ENCODE measurements at places on chromosomes 7 and 10. TPM values are rescaled to one million over a fixed set of nuclear protein-coding genes. Genes with fewer than 3 reads are reported as not detected.
A peak's percentile ranks its signal among the peaks of the same experiment; 100 is the strongest.

Gene UNCX
- not detected for total RNA-seq

Gene EBLN1
- not detected for total RNA-seq

Gene NOS3
- total RNA-seq = 10.8 TPM

- peaks cover 37% of the 10 kb centered on the region for H3K36me3 ChIP-seq
- H3K27me3 ChIP-seq = no peaks in the 10 kb centered on the region
- H3K4me3 ChIP-seq = no peak overlapping the region
- H3K4me1 ChIP-seq = peaks cover 20% of the 10 kb centered on the region
- peak; percentile 59 for DNase-seq
Observed at GRCh38 chr10:32459051-32459698, 13.2 kb downstream of the CCDC7 start.

DNA sequence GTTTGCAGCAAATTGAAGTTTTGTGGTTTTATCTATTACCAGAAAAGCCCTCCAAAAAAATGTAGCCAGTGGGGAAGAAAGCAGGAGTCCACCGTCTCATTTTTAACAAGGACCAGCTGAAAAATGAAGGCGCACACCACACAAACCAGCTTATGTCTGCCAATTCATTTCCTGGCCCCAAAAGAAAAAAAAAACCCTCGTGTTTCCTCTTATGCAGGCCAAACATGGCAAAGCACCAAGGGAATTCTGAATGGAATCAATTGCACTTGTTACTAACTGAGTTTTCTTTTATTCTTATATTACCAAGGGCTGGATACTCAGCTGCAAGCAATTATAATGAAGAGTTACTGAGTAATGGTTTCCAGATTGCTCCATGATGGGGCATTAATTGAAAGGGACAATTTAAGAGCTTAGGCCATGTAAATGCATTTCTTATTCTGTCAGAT, 428.3 kb upstream of the NPVF start:
- no peaks in the 10 kb centered on the region for H3K36me3 ChIP-seq
- no peak overlapping the region for H3K27ac ChIP-seq
- DNase-seq = no peak
- peaks cover 23% of the 10 kb centered on the region for H3K27me3 ChIP-seq

GRCh38 chr10:60737242-60737641, 41.0 kb upstream of the CDK1 start:
- peaks cover 29% of the 10 kb centered on the region for H3K27me3 ChIP-seq
- H3K4me1 ChIP-seq = peaks cover 5% of the 10 kb centered on the region
- no peaks in the 10 kb centered on the region for H3K36me3 ChIP-seq

DNA sequence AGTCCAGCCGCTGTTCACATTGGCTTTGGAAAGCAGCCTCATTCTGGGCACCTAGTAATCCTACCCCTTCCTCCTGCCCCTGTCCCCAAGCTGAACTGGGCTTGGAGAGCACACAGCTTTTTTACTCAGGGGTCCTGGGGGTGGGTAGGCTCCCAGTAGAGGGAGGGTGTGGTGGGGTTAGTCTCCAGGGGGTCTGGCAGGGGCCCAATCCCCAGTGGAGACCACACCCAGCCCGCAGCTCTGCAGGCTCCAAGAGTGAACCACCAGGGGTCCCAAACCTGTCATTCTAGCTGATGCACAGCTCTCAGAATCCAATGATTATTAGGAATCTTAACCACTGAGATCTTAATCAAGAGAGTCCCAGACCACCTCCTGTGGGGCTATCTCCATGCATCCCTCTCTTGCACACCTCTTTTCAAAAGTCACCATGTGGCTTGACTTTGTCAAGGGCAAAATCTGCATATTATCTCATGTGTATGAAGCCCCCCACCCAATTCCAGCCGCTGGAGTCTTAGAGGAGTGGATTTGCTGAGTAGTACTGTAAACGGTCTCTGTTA, 2.7 kb downstream of the HOXA11 start:
- no peak overlapping the region for H3K4me3 ChIP-seq
- H3K4me1 ChIP-seq = peaks cover 20% of the 10 kb centered on the region
- no peak for DNase-seq
- peaks cover 86% of the 10 kb centered on the region for H3K27me3 ChIP-seq
- H3K36me3 ChIP-seq = no peaks in the 10 kb centered on the region
- no peak overlapping the region for H3K27ac ChIP-seq

GRCh38 chr10:110366635-110367034, 61.9 kb upstream of the SMNDC1 start:
- H3K4me1 ChIP-seq = peaks cover 70% of the 10 kb centered on the region
- no peak overlapping the region for H3K4me3 ChIP-seq
- DNase-seq = no peak
- no peaks in the 10 kb centered on the region for H3K27me3 ChIP-seq
- peak overlapping the region; percentile 64 for H3K27ac ChIP-seq
- peaks cover 4% of the 10 kb centered on the region for H3K36me3 ChIP-seq

- H3K27ac ChIP-seq = no peak overlapping the region
- H3K4me3 ChIP-seq = no peak overlapping the region
- H3K4me1 ChIP-seq = peaks cover 42% of the 10 kb centered on the region
Observed at GRCh38 chr10:70328967-70329366, 45.2 kb upstream of the NPFFR1 start.

DNA sequence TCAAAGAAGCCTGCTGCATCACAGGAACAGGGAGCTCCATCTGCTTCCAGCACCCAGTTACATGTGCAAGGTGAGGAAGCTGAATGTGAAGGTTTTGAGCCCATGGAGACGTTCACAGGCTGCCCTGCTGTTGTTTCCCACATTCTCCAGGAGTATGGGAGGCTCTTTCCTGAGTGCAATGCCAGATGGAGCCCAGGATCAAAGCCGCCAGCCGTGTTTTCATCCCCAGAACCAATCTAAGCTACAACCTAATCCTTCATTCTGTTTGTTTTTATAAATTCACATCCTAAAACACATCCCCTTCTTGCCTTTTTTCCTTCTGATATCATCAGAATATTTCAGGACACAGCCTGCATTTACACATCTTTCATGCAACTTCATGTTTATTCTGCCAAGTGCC, 98.9 kb upstream of the PRR15 start:
- H3K27ac ChIP-seq = no peak overlapping the region
- H3K4me3 ChIP-seq = no peak overlapping the region
- no peaks in the 10 kb centered on the region for H3K36me3 ChIP-seq
- H3K27me3 ChIP-seq = no peaks in the 10 kb centered on the region

DNA sequence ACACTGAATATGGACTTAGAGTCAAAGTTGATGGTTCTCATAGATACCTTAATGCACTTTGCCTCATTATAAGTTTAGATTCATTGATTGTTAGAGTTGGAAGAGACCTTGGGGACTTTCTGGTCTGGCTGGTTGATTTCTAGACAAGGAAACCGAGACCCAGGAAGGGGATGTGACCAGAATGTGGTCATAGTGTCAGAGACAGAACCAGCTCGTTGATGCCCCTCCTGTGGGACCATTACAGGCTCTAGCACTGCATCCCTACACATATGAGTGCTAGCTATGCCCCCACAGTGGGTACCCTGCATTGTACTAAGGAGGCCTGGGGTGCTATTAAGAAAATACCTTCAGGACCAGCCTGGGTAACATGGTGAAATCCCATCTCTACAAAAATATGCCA, 306.6 kb downstream of the CAMK1D start:
- no peak overlapping the region for H3K4me3 ChIP-seq
- peaks cover 6% of the 10 kb centered on the region for H3K36me3 ChIP-seq
- peaks cover 2% of the 10 kb centered on the region for H3K27me3 ChIP-seq
- no peak overlapping the region for H3K27ac ChIP-seq
- peak; percentile 50 for DNase-seq

GRCh38 chr7:135160098-135160857, 10.2 kb downstream of the CYREN start:
- no peak for DNase-seq
- H3K27ac ChIP-seq = peak overlapping the region; percentile 88
- peak overlapping the region; percentile 33 for H3K4me3 ChIP-seq
- peaks cover 89% of the 10 kb centered on the region for H3K36me3 ChIP-seq
- H3K4me1 ChIP-seq = peaks cover 31% of the 10 kb centered on the region

- H3K4me3 ChIP-seq = no peak overlapping the region
- peaks cover 48% of the 10 kb centered on the region for H3K4me1 ChIP-seq
- H3K27me3 ChIP-seq = no peaks in the 10 kb centered on the region
- H3K27ac ChIP-seq = no peak overlapping the region
- no peak for DNase-seq
Observed at GRCh38 chr10:31004611-31005193, 27.0 kb downstream of the ZNF438 start.

DNA sequence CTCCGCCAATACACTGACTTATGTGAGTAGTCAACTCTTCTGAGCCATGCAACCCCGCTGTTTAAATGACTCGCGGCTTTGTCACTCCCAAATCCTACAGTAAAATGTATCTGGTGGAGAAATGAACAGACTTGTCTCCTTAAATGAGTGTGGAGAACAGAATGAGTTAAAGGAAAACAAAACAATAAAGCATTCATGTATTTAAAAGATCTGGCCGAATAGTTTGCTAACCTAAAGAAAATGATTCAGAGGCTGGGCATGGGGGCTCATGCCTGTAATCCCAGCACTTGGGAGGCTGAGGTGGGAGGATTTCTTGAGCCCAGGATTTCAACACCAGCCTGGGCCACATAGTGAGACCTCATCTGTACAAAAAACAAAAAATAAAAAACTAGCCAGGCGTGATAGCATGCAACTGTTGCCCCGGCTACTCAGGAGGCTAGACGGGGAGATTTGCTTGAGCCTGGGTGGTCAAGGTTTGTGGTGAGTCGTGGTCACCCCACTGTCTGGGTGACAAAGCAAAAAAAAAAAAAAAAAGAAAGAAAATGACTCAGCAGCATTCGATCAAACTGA, 86.5 kb upstream of the PFKP start:
- H3K4me1 ChIP-seq = no peaks in the 10 kb centered on the region
- no peak overlapping the region for H3K27ac ChIP-seq
- no peak overlapping the region for H3K4me3 ChIP-seq
- peaks cover 7% of the 10 kb centered on the region for H3K27me3 ChIP-seq

DNA sequence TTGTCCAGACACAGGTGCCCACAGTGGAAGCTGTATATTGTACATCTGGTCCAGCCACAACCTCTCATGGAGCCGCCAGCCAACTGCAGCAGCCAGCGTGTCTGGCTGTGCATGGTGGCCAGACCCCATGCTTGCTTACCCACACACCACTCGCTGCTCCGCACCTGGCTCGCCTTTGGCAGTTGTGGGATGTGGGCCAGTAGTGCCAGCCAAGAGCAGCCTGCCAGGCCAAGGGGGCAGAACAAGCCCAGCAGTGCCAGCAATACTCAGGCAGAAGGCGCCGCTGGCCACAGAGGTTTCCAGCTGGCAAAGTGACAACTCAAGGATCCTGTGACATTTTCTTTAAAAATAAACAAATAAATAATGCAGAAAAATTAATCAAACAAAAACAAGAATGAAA, 11.7 kb upstream of the TMEM243 start:
- H3K36me3 ChIP-seq = no peaks in the 10 kb centered on the region
- H3K4me3 ChIP-seq = no peak overlapping the region
- H3K4me1 ChIP-seq = peaks cover 10% of the 10 kb centered on the region
- no peak for DNase-seq

Measured in activated CD8-positive, alpha-beta memory T cell treated with anti-CD3 and anti-CD28 coated beads, Interleukin-2, amount 10 ng/mL, durations not matched to agents 7 days and 5 days (primary cell).